Left kidney (tissue), 8 donors: ENCODE measurements at places on chromosomes 2 and 18. TPM values are rescaled to one million over a fixed set of nuclear protein-coding genes. Genes with fewer than 3 reads are reported as not detected.

The SH2D6 gene
- polyA plus RNA-seq: 1.3 TPM

The GALR1 gene
- 0.15 TPM for polyA plus RNA-seq

DNA sequence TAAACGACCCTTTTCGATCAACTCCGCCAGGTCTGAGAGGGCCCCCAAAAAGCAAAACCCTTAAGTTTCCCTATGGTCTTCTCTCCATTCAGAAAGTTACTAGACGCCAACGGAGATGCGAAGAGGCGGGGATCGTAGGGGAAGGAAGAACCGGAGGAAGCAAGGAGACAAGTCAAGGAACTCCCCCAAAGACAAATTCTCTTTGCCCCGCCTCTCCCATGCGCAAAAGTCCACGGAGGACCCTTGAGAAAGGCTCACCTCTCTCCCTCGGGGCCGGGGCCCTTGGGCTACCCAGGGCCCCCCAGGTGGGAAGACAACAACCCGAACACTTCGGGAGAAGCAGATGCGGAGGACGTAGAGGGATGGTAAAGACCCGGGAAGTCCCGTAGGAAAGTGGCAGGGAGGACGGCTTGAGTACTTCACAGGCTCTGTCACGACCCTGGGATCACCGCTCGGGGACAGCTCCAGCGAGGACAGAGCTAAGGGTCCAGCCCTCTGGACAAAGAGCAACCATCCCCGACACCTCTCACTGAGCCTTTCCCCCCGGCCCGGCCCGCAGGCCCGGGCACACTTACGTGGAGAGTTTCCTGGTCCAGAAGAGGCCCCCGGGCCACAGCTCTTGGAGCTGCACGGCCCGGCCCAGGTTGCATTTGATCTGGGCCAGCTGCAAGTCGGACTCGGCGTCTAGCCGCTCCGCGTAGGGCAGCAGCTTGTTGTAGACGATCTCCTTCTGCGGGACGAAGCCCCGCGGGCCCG lies 647 bp downstream of the PSME4 start:
- DNase-seq: peak; percentile 50

The GREB1 gene
- 22.5 TPM for polyA plus RNA-seq

GRCh38 chr2:75533135-75533534 lies 27.6 kb downstream of the EVA1A start:
- DNase-seq: no peak

The ATP6V1B1 gene
- polyA plus RNA-seq: 58.5 TPM

DNA sequence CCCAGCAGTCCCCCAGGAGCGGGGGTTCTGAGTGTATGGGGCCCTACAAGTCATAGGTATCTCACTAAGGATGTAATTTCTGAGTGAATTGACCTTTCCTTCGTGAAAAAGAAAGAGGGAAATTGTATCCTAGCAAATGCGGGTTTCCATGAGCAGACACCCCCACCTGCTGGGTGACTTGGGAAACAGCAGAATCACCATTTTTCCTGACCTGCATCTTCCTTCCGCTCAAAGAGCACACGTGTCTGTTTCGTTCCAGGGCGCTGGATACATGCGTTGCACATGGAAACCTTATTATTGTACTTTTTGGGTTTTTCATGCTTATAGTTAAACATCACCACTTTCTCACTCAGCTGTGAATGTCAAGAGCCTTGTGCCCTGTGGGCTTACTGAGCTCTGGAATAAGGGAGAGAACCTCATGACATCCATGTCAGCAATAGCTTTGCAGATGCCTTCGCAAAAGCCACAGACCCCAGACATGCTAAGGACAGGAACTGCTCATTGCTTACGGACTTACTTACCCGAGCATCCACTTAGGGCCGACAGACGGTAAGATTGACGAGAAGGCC lies 132.8 kb downstream of the TPO start:
- DNase-seq: peak; percentile 57

The TUBA3E gene
- 0.18 TPM for polyA plus RNA-seq

DNA sequence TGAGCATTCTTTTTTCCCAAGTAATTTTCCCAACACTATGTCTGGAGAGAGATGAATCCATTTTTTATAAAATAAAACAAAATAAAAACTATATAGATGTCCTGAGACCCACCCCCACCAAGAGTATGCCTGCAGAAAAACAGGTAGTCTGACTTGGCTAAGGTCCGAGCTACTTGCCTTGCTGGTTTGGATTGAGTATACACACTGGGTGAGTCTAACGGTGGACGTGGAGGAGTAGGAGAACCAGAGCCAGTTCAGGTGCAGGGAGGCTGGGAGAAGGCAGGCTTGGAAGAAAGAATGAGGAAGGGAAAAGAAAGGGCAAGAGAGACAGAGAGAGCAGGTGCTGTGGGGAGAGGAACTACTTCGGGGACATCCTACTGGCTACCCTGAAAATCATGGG lies 21.3 kb upstream of the AFTPH start:
- no peak for DNase-seq

The AFG3L2 gene
- 84.9 TPM for polyA plus RNA-seq

- no peak for DNase-seq
These were observed 246.4 kb upstream of the PXDN start for GRCh38 chr2:1990724-1991123.

The SLC9A4 gene
- polyA plus RNA-seq: 7.0 TPM

The SERPINB12 gene
- polyA plus RNA-seq: not detected

GRCh38 chr18:44771956-44772917 lies 91.5 kb downstream of the SETBP1 start:
- DNase-seq: no peak

GRCh38 chr2:7919510-7919909 lies 762.3 kb upstream of the ID2 start:
- no peak for DNase-seq

DNA sequence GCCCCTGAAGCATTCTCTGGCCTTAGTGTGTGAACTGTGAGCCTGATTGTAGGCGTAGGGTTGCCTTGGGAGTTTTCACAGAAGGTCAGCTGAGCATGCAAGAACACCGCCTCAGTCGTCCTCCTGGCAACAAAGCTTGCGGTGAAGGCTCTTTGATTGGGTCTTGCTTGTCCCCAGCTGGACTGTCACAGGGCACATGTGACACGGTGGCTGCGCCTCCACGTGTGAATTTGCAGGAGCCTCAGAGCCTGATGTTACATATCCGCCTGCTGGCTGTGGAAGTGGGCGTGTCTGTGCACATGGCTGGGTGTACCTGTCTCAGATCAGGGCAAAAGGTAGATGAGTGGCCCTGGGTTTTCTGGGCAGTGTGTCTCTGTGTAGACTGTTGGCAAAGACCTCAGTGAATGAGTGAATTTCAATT lies 228.7 kb downstream of the HAUS1 start:
- DNase-seq: no peak

DNA sequence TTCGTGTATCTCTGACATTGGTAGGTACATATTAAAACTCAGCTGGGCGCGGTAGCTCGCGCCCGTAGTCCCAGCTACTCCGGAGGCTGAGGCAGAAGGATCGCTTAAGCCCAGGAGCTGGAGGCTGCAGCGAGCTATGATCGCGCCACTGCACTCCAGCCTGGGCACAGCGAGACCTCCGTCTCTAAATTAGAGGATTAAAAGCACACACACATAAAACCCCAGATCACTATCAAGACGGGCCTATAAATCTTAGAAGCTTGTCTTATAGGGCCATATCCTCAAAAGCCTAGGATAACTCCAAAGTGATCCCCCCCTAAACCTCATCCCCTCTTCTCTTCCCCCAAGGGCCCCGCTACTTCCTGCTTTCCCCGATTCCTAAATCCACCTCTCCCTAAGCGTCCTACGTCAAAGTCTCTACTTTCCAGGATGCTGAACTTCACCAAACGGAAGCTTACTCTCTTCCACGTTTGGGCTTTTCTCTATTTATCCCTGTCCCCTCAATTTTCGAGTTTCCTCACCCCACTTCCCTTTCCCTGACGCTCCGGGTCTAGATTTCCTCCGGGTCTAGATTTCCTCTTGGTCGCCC lies 707 bp downstream of the KRCC1 start:
- DNase-seq: peak; percentile 36

DNA sequence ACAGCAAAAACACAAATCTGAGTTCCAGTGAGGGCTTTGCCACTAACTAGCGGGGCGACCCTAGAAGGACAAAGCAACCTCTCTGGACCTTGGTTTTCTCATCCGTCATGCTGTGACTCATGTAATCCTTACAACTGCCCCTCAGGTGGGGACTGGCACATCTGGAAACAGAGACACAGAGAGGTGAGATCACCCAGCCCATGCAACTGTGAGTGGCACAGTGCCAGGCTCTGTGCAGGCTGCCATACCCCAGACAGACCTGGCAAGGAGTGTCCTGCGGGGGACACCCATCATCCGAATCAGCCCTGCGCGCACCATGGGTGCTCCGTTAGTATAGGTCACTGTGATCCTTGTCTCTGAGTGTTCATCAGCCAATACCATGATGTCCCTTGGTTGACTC lies 198.3 kb downstream of the SMAD7 start:
- DNase-seq: no peak

GRCh38 chr2:121873864-121874263 lies 118.4 kb downstream of the TSN start:
- DNase-seq: no peak

The TPO gene
- 0.20 TPM for polyA plus RNA-seq

DNA sequence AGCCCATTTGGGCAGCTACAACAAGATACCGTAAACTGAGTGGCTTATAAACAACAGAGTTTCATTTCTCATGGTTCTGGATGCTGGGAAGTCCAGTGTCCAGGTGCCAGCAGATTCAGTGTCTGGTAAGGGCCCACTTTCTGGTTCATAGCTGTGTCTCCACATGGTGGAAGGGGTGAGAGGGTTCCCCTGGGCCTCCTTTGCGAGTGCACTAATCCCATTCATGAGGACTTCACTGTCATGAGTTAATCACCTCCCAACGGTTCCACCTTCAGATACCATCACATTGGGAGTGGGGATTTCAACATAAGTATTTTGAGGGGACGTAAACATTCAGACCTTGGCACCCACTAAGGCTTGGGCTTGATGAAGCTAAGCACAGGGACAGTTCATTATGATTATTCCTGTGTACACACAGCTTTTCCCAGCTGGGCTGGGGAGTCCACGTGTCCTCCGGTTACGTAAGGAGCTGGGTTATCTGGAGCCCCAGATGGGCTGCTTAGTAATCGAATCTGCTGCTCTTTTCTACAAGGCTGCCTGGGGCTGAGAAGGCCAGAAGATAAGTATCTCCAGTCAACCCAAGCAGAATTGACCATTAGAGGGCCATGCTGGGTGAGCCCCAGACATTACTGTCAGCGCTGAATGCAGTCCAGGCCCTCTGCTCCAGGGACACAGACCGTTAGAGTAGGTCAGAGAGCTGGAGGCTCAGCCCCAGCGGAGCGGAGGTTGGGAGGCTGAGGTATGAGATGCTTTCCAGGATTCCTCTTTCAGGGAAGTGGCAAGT lies 42.7 kb downstream of the EPAS1 start:
- DNase-seq: no peak

GRCh38 chr18:22355598-22355997 lies 62.1 kb downstream of the CTAGE1 start:
- no peak for DNase-seq

GRCh38 chr2:46384457-46384815 lies 87.2 kb downstream of the EPAS1 start:
- no peak for DNase-seq

DNA sequence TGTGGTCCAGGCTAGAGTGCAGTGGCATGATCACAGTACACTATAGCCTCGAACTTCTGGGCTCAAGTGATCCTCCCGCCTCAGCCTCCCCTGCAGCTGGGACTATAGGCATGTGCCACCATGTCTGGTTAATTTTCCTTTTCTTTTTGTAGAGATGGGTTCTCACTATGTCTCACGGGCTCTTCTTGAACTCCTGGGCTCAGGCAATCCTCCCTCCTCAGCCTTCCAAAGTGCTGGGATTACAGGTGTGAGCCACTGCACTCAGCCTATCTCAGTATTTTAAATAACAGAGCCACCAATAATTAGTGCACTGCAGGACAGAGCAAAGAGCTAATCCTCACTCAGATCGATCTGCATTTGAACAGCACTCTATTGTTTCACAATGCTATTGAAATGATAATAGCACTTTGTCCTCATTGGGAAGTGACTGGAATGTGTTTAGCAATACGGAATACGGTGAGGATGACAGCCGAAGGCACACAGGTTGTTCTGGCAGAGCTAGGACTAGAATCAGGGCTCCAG lies 335.9 kb downstream of the DLGAP1 start:
- DNase-seq: no peak

The PPP1R1C gene
- 3.5 TPM for polyA plus RNA-seq
